ENCODE measurements at places on chromosomes 11 and 22. TPM values are rescaled to one million over a fixed set of nuclear protein-coding genes. Genes with fewer than 3 reads are reported as not detected.
A peak's percentile ranks its signal among the peaks of the same experiment; 100 is the strongest.

GRCh38 chr11:36150986-36151385 lies 138.2 kb downstream of the COMMD9 start:
- DNase-seq = no peak

DNA sequence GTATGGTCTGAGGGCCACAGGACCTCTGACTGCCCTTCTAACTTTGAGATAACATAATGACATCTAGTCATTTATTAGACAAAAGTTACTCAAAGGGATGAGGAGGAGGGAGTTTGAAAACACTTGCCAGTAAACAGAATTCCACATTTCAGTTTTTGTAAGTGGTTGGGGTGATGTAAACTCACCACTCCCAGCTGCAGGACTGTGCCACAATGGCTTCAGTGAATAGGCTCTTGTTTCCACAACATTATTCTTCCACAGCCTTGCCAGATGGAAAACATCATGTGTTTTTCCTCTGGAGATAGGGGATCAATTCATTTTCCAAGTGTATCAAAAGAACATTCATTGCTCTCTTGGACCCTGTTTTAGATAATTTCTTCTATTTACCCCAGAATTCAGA lies 147.2 kb upstream of the BDNF start:
- no peak for DNase-seq

- DNase-seq = no peak
These were observed 6.7 kb upstream of the SORL1-AS1 start for GRCh38 chr11:121459413-121460017.

- peak; percentile 80 for DNase-seq
These were observed 32.9 kb upstream of the RELT start for GRCh38 chr11:73343076-73343873.

GRCh38 chr11:112864672-112865071 lies 96.5 kb upstream of the NCAM1 start:
- DNase-seq = no peak

GRCh38 chr11:14309425-14310192 lies 49.4 kb downstream of the RRAS2 start:
- DNase-seq = no peak

- no peak for DNase-seq
These were observed 57.5 kb downstream of the MYEOV start for GRCh38 chr11:69351460-69351859.

DNA sequence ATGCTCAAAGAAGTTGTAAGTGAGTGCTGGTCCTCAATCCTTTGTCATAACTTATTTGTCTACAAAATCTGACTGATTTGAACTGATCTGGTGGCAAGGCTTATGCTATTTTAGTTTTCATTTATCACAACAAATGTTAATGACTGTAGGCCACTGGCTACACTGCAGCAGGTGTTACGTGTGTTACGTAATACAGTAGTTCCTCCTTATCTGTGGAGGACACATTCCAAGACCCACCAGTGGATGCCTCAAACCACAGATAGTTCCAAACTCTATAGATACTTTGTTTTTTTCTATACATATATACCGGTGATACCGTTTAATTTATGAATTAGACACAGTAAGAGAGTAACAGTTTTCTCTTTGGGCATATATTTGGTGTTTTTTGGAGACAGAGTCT lies 7.0 kb downstream of the MADD start:
- no peak for DNase-seq

DNA sequence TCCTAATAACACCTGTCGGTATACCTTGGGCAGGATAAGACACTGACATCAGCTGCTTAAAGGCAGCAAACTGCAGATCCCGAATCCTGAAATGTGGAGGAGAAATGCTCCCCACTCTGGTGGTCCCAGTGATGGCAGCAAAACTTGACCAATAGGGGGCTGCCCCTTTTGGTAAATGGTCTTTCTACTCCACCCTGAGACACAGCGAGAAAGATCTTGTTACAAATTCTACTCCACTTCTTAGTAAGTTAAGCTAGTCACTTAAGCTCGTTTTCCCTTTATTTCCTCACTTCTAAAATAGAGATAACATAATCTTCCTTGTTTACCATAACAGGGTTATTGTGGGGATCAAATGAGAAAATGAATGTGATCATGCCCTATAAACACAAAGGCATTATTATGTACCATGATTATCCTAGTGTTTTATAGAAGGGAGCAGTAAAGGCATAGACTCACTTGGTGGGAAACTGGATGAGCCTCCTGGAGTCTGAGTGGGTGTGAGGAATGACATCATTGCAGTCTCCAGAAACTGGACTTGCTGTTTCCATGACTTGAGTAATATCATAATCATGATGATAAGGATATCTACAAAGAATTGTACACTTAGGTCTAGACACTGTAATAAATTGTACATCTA lies 50.9 kb downstream of the ENDOD1 start:
- no peak for DNase-seq

- peak; percentile 71 for DNase-seq
These were observed 473.8 kb downstream of the OPCML start for GRCh38 chr11:133058501-133058900.

DNA sequence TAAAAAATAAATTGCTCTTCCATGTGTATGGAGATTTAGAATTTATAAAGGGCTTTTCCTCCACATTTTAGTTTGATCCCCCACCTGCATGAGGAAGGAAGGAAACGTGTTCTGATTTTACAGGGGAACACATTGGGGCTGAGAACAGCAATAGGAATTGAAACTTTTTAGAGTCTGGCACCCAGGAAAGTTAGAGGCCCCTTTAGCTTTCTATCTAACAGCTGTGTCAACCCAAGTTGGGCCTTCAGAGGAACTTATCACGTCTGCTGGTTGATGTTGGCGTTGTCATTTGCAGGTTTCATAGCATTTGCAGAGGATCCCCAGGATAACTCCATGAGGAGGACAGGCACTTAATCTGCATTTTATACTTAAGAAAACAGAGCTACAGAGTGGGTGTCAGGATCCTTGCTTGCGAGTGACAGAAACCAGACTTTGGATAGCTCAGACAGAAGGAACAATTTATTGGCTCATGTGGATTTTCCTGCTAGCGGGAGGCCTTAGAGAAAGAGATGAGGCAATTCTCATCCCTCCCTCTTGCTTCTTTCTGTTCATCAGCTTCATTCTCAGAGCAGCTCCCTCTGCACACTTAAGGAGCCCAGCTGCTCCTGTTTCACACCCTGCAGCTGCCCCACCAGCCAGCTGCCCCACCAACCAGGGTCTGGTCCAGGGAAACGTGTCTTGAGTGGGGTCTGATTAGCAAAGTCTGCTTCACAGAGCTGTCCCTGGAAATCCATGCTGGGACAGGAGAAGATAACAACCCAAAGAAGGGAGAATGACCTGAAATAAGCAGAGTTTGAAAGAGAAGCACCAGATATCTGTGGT lies 92.5 kb upstream of the OR4B1 start:
- no peak for DNase-seq

DNA sequence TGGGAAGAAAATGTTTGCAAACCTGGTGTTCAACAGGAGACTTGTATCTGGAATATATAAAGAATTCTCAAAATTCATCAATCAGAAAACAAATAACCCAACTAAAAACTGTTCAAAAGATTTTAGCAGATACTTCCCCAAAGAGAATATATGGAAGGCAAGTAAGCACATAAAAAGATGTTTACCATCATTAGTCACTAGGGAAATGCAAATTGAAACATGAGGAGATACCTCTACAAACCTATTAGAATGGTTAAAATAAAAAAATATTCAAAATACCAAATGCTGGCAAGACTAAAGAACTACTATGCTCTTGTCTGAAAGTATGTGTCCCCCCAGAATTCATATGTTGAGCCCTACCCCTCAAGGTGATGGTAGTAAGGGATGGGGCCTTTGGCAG lies 8.6 kb downstream of the EXPH5 start:
- DNase-seq = no peak

DNA sequence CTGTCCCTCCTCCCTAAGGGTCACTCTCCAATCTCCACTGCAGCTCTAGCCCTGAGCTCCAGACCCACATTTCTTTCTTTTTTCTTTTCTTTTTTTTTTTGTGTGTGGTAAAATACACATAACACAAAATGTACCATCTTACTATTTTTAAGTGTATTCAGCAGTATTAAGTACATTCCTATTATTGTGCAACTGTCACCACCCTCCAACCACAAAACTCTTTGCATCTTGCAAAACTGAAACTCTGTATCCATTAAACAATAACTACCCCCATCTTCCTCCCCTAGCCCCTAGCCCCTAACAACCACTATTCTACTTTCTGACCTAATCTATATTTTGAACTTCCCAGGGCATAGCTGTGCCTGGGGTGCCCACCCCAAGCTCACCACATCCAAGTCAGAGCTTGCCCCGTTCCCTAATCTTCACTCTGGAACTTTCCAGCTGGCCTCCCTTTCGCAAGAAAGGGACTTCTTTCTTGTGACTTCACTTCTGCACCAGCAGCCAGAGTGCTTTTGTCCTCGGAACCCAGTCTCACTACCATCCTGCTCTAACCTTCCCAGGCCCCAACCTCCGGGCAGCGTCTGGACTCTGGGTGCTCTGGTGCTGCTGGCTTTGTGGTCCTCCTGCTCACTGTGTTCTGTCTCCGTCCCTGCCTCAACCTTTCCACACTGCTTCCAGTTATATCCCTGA lies 30.7 kb downstream of the PARVG start:
- peak; percentile 23 for DNase-seq

DNA sequence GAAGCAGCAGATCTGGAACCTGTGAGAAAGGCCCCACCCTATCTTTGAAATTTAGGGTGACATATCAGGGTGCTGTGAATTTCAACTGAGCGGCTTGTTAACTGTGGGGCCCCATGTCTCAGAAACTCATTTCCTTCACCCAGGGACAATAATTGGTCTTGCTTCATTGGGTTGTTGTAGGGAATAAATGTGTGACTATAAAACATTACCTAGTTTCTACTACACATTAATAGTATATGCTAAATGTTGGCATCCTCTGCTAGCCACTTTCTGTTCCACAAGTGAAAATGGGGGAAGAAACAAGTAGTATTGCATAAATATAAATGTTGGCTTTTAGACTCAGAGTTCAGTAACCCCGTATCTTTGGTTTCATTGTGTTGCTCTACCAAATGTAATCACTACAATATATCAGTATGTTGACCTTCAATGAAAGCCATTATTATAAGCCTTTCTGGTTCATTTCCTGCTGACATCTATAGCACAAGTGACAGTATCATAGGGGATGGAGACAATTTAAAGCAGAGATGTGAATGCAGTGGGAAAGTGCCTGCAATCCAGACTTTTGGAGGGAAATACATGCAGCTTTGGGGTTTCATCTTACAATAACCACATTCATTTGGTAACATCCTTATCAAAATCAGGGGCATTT lies 905.5 kb upstream of the RAG2 start:
- no peak for DNase-seq

DNA sequence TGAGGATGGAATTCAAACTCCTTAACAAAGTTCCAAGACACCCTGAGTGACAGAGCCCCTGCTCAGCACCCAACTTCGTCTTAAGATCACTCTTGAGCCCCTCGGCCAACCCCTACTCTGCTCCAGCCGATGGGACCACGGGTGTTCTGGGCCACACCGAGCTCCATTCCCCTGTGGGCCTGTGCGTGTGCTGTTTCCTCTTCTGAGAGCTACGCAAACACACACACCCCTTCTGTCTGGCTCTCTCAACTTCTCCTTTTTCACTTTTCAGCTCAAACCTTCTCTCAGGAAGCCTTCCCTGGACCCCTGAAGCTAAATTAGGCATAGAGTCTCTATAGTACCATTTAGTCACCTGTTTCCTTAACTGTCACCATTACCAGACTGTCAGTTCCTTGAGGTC lies 37.5 kb upstream of the NNMT start:
- DNase-seq = no peak

GRCh38 chr22:20429254-20430100 lies 8.1 kb downstream of the SCARF2 start:
- DNase-seq = peak; percentile 96

- DNase-seq = peak; percentile 86
These were observed 5.3 kb upstream of the INS start for GRCh38 chr11:2166091-2166851.

- DNase-seq = no peak
These were observed 105.2 kb downstream of the ABTB2 start for GRCh38 chr11:34252651-34253050.

DNA sequence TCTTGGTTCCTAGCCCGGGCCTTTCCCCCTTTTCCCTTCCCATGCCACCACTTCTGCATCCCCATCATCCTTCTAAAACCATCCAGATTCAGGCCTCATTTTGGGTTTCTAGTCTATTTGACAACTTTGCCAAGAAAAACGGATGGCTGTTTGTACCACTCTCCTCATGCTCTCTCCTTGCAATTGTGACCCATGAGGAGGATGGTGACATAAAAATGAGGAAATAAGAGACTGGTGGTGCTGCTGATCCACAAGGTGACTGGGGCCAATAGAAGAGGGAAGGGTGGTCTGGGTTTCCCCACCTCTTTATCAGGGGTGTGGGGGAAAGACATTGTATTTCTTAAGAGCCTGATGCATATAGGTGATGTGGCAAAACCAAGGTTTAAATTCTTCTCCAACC lies 1.0 kb downstream of the MS4A4A start:
- no peak for DNase-seq

- DNase-seq = no peak
These were observed 119.1 kb downstream of the TBC1D22A start for GRCh38 chr22:46881373-46882118.

DNA sequence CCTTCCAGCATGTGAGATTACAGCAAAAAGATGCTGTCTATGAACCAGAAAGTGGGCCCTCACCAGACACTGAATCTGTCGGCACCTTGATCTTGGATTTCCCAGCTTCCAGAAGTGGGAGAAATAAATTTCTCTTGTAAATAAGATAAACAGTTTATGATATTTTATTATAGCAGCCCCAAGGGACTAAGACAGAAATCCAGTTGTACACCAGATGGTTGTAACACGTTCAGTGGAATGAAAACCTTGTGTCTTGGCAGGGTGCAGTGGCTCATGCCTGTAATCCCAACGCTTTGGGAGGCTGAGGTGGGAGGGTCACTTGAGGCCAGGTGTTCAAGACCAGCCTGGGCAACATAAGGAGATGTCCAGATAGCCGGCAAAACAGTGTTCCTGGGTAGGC lies 61.8 kb downstream of the MCHR1 start:
- no peak for DNase-seq

GRCh38 chr11:78748918-78749690 lies 174.4 kb upstream of the NARS2 start:
- no peak for DNase-seq

The SMTNL1 gene
- total RNA-seq = not detected

The TRPC6 gene
- total RNA-seq = 1.7 TPM

The INS gene
- not detected for total RNA-seq

The SLC6A5 gene
- total RNA-seq = not detected

The TEX54 gene
- not detected for total RNA-seq

Data from endodermal cell (in vitro differentiated cells).